ENCODE measurements at places on chromosomes 5 and 9. TPM values are rescaled to one million over a fixed set of nuclear protein-coding genes. Genes with fewer than 3 reads are reported as not detected.

The LECT2 gene
- not detected for total RNA-seq

The DNAH5 gene
- total RNA-seq, result 0.97 TPM

The TLR4 gene
- 18.1 TPM for total RNA-seq

The SOWAHA gene
- total RNA-seq, result under 0.01 TPM

The FCN1 gene
- not detected for total RNA-seq

The HTR4 gene
- not detected for total RNA-seq

The F2RL1 gene
- 26.3 TPM for total RNA-seq

The C5orf52 gene
- not detected for total RNA-seq

The PCDHGA5 gene
- total RNA-seq, result 1.9 TPM

The GPR151 gene
- total RNA-seq, result not detected

The PRLR gene
- 3.5 TPM for total RNA-seq

The RFESD gene
- 1.6 TPM for total RNA-seq

The DMRT3 gene
- not detected for total RNA-seq

The PCDHAC2 gene
- under 0.01 TPM for total RNA-seq

The ITGA1 gene
- 104 TPM for total RNA-seq

The COL27A1 gene
- total RNA-seq, result 23.3 TPM

The FOXD4L5 gene
- total RNA-seq, result under 0.01 TPM

The PCDHA10 gene
- under 0.01 TPM for total RNA-seq

The AHRR gene
- 22.5 TPM for total RNA-seq

The MARCOL gene
- total RNA-seq, result not detected
